ENCODE measurements at places on chromosomes 2 and 18.

DNA sequence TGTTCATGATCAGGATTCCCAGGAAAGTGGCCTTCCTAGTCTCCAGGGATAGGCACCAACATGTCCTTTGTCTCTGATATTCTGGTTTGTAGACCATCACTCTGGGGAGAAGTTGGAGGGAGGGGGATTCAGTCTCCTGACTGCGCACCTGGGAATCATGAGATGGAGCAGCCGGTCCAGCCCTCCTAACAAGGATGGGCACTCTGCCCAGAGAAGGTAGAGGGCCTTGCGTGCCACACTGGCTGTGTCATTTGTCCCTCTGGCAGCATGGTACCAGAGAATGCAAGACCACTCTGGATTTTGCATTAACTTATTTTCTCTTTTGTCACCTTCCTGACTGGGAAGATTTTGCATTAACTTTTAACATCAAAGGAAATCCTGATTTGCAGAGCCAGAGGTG lies 75.2 kb upstream of the EML6 start:
- no peak for DNase-seq

GRCh38 chr2:71263386-71263785 lies 36.5 kb upstream of the PAIP2B start:
- DNase-seq, result no peak

GRCh38 chr2:118202707-118203303 lies 114.5 kb downstream of the INSIG2 start:
- peak; percentile 18 for DNase-seq

- peak; percentile 14 for DNase-seq
These were observed 138.8 kb downstream of the MCFD2 start for GRCh38 chr2:46776687-46777327.

- no peak for DNase-seq
These were observed 219.9 kb upstream of the RAB6C start for GRCh38 chr2:129759472-129760010.

DNA sequence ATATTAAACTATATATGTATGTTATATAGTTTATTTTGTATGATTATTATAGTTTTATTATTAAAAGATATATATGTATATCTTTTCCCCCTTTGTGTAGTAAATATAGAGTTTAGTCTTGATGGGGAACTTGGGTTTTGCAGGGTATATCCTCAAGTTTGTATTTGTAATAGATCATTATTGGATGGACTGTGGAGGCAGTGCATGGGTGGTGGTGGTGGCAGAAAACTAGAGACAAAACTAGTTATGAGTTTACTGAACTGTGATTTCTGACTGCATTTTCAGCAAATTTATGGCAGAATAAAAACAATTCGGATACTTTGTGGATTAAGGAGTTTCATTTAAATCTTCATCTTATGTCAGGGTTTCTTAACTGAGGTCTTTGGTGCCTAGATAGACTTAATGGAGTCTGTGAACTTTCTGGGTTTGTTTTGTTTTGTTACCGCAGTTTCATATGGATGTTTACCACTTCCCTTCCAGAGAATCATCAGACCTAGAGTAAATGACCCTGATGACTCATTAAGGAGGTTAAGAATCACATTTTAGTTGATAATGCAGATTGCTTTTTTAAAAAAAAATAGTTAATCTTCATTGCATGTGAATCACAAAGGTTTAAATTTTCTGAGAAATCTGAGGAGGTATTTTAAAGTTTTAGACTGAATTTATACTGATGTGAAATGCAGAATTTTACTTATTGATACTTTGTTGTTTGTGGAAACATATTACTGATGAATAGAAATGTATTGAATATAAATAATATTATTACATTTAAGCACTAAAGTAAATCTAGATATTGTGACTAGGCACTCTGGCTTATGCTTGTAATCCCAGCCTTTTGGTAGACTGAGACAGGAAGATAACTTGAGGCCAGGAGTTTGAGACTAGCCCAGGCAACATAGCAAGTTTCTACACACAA lies 14.5 kb downstream of the EPC2 start:
- DNase-seq, result no peak

DNA sequence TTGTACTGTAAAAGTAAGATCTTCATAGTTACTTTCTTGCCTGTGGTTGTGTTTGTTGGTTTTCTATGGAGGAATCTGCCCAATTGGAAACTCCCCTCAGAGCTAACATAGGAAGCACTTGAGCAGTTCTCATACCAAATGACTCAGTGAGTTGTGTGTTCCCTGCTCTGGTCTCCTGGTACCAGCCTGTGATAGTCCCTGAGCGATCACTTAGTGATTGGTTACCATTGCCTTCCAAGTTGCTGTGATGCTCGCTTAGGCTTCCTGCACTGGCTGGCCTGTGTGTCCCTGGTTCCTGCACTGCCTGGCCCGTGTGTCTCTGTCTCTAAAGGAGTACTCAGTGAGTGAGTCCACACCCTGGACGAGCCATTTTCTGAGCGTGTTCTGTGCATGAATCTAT lies 133.0 kb downstream of the MAP4K4 start:
- no peak for DNase-seq

DNA sequence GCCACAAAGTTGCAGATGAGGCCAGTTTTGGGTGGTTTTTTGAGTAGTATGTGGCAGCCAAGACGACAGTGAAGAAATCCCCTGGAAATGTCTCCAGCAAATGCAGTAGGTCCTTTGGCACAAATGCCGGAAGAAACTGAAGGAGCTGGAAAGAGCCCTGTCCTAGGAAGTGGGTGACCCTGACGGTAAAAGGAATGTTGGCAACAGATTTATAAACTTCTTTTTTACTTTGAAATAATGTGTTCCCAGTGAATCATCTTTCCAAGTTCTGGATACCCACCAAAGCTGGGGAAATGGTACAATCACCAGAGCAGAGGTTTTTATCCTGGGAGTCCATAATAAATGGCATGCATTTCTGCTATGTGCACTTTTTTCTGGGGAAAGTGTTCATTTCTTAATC lies 112.9 kb downstream of the CSRNP3 start:
- no peak for DNase-seq

DNA sequence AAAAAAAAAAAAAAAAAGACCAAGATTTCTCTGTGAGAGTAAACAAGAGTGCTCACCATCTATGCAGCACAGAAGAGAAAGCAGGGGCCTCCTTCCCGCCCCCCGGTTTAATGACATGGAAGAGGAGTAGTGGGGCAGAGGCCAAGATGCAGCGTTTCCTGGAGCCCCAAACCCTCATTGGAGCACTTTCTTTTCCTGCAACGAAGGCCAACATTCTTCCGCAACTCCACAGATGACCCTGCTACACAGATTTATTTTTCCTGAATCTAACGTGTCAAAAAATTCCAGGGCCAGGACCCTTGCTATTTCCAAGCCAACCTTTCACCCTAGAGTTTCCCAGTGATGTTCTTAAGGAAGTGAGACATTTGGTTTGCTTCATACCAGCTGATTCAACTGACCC lies 189.6 kb downstream of the MIB1 start:
- DNase-seq, result no peak

GRCh38 chr2:30447149-30448045 lies at the start of gene LCLAT1:
Gene LCLAT1 (plus strand): TSS chr2:30447246. CDS start chr2:30525591, 78,345 bp downstream.
- DNase-seq, result peak; percentile 76

Measured in NCI-H774 (cell line).